Esophagus mucosa (tissue), 1 donor: ENCODE measurements at places on chromosomes 4 and X. TPM values are rescaled to one million over a fixed set of nuclear protein-coding genes. Genes with fewer than 3 reads are reported as not detected.

GRCh38 chrX:19579485-19579884, 64.2 kb upstream of the MAP3K15 start:
- no peak for ATAC-seq

RIBC1 gene
- 0.36 TPM for total RNA-seq

CCSER1 gene
- total RNA-seq = 1.2 TPM

- ATAC-seq = peak; percentile 2
These were observed 62.5 kb upstream of the IRF2 start for GRCh38 chr4:184536881-184537248.

DNA sequence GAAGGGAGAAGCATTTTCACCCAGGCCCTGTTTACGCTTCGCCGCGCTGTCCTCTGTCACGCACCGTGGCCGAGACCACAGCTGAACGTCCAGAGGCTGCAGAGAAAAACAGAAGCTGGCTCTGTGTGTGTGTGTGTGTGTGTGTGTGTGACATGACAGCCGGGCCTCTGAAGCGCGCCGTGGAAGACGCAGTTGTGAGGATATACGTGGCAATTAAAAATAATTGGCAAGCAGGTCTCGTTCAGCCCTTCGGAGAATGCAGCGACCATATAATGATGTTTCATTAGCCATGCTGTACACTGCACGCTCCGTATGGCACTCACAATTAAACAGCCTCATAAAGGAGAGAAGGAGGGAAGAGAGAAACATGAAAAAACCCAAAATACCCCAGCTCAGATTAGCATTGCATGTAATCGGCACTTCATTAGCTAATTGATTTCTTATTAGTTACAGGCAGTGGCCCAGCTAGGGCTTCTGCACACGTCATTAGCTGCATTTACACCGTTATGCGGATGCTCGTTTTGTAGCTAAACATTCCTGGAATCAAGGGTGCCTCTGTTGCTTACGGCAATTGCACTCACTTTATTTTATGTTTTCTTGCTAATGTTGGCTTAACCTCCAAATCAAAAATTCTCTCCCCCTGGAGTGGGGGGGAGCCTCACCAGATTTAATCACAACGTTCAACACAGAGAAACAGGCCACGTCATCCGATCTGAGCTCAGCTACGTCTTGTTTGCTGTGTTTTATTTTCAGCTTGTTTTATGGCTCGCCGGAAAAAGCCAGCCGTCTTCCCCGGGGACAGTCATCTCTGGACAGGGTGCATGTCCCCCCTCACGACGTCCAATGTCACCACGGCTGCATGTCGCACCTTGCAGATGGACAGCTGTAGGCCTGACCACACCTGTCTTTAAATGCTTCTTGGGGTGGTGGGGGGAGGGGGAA, 74.6 kb upstream of the SHOX start:
- no peak for ATAC-seq

CPE gene
- total RNA-seq = 15.4 TPM

DNA sequence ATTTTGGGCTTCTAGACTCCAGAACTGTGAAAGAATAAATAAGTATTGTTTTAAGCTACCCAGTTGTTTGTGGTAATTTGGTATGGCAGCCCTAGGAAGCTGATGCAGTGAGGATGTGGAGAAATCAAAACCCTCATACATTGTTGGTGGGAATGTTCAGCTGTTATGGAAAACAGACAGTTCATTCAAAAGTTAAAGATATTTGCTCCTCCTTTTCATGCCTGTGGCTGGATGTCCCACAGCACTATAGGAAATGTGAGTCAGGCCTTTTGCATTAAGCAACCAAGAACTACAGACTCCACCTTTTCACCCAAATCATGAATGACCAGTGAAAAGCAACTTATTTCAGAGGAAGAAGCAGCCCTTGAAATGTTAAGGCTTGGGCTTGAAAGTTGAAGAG, 6.7 kb downstream of the BBS12 start:
- ATAC-seq = no peak

DNA sequence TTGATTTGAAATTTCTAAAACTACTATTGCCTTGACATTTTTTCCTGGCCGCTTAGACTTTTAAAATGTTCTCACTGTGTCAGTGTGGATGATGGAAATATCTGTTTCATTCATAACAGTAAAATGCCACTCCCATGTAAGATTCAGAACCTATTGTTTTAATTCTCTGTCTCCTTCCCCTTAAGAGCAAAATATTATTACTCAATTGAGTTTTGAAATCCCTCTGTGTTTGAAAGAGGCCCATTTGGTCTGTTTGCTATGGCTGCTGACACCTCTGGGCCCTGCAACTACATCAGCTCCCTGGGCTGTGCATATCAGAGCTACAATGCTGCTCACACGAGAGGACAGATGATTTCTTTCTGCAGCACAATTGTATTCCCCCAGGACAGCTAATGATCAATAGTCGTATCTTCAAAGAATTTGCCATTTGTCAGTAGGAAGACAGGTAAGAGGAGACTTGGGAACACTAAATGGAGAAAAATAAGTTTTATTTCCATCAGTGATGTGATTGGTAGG, 388.0 kb upstream of the GALNT7 start:
- no peak for ATAC-seq

DNA sequence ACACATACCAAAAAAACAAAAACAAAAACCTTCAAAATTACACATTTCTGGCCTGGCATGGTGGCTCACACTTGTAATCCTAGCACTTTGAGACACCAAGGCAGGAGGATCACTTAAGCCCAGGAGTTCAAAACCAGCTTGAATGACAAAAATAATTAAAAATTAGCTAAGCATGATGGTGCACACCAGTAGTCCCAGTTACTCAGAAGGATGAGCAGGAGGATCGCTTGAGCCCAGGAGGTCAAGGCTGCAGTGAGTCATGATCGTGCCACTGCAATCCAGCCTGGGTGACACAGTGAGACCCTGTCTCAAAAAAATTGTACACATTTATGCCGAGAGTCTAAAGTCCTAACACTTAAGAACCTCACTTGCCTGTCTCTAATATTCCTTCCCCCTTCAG, 18.3 kb downstream of the SLC39A8 start:
- ATAC-seq = no peak

DNA sequence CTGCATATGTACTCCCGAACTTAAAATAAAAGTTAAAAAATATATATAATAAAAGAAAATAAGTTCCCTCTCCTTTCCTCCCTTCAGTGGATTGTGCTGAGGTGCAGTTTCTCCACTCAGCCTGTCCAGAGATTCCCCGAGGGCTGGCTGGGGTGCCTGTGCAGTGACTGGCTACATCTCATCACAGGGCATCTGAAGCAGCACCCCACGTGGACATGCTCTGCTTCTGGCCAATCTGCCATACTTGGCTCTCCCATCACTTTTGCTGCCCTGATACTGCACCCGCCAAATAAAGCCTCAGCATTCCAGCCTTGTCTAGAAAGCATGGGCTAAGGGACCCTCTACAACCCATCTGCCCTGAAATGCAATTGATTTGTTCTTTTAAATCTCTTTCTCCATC, 11.1 kb upstream of the MGST2 start:
- no peak for ATAC-seq

- no peak for ATAC-seq
These were observed 33.2 kb downstream of the FGFRL1 start for GRCh38 chr4:1044469-1045192.

IL3RA gene
- total RNA-seq = 1.2 TPM

- ATAC-seq = no peak
These were observed 51.3 kb downstream of the RBPJ start for GRCh38 chr4:26372076-26372475.

GRCh38 chrX:74800062-74800461, 125.2 kb downstream of the NEXMIF start:
- ATAC-seq = no peak

DNA sequence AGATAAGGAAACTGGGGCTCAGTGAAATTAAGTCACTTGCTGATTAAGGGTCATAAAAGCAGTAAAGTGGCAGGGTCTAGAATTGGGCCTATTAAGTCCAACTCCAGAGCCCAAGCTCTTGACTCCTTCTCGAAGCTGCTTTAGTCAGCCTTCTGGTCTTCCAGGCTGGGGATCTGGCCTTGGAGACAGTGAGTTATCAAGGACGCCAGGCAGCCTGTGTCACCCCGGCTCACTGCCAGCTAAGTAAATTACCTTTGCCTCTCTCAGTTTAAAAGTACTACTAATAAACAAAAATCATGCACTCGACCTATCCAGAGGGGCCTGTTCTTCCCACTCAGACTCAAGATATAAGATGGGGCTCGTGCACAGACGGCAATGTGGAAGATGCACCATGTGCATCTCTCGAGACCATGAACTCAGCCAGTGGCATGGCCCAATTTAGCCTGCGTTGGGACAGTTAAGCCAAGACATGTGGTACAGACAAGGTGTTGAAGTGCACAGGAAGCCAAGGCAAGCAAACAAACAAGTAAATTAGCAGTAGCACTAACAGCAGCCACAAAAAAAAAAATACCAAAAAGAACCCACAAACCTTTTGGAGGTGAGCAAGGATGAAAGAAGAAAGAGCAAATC, 62.0 kb upstream of the MAP3K15 start:
- no peak for ATAC-seq

DNA sequence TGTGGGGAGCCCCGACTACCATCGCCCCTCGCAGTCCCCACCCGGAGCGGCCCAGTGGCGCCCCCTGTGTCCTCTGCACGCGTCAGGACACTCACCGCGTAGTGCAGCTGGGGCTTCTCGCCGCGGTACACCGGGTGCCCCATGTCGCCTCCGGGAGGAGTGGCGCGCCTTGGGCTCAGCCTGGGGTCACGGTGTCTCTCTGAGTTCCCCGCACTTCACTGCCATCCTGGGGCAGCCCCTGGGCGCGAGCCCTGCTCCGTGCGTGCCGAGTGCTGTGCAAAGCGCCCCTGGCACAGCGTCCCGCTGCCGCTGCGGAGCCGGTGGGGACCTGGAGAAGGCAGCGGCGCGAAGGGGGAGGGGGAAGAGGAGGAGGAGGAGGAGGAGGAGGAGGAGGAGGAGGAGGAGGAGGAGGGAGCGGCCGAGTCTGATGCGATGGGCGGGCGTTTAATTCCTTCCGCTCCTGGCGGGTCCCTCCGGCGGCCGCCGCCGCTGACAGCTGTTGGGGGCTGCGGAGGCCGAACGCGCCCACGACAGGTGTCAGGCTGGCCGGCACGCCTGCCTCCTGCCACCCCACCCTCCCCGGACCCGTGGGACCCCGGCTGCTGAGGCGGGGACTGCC, 134.3 kb downstream of the AMELX start:
- peak; percentile 50 for ATAC-seq

ASB12 gene
- total RNA-seq = not detected

- no peak for ATAC-seq
These were observed 142.9 kb downstream of the TMEM164 start for GRCh38 chrX:110145854-110146253.

- no peak for ATAC-seq
These were observed 2.8 kb upstream of the GRIA2 start for GRCh38 chr4:157217708-157218107.

DCAF12L2 gene
- total RNA-seq = not detected

TEX11 gene
- not detected for total RNA-seq

DUSP21 gene
- total RNA-seq = not detected

ARHGAP6 gene
- 0.56 TPM for total RNA-seq

- peak; percentile 23 for ATAC-seq
These were observed 40.5 kb upstream of the BMP3 start for GRCh38 chr4:80989921-80990544.

DNA sequence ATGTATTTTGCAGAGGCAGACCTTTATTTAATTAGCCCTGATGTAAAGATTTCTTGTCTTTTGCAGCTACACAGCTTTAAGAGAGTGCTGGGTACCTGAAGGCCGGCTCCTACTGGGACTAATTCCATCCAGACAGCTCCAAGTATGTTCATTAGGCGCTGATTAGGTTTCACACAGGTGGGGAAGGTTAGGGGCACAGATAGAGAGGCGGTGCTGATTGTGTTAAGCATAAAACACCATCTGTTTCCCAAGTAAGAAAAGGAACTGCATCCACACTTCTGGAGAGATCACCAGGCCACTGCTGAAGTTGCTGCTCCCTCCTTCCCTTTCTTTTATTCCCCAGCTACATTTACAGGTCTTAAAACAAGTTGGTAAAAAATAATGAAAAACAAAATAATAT, 349.5 kb downstream of the ZIC3 start:
- ATAC-seq = no peak

DNA sequence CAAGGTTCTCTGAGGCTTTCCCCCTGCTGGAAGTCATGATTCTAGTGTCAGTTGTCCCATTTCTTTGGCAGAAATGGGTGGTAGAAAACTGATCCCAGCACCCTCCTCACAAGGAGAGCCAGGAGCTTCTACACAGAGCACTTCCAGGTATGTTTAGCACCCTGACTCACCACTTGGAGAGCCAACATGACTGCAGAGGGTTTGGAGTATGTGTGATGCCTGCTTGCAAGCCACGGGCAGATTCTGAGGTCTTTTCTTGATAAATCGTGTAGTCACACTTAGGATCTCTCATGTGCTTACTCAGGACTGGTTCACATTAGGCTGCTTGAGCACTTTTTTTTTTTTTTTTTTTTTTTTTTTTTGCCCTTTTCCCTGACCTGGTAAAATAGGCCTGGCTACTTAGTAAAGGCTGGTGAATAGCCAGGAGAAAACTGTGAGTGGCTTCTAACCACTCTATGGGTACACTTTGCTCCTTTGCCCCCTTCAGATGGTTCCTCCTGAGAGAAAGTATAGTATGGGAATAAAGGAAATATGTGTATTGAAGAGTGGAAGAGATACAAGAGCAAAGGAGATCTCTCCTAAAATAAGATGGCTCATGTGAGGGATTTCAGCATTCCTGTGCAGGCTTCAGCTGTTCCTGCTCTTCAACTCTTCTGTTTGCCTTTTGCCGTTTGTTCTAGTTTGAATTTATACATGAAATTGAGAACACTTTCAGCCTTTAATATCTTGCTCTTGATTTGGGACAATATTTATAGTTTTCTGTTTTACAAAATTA, 103.6 kb downstream of the EMCN start:
- no peak for ATAC-seq

- ATAC-seq = peak; percentile 72
These were observed 406.2 kb downstream of the MAPK10 start for GRCh38 chr4:85953651-85954018.

- peak; percentile 57 for ATAC-seq
These were observed 6.7 kb upstream of the MSX1 start for GRCh38 chr4:4852591-4853362.

AKAP4 gene
- total RNA-seq = not detected

- peak; percentile 31 for ATAC-seq
These were observed 67.0 kb upstream of the CXCL13 start for GRCh38 chr4:77538574-77539157.

GRCh38 chr4:9808077-9808476, 26.6 kb downstream of the DRD5 start:
- no peak for ATAC-seq

GRCh38 chr4:155944516-155944915, 9.2 kb downstream of the CTSO start:
- ATAC-seq = no peak

- peak; percentile 53 for ATAC-seq
These were observed 531 bp downstream of the DGKQ start for GRCh38 chr4:972651-973424.

LIAS gene
- total RNA-seq = 13.7 TPM

GRCh38 chr4:184641451-184641850, 7.8 kb downstream of the CASP3 start:
- no peak for ATAC-seq

DNAAF6 gene
- total RNA-seq = not detected

TRIML1 gene
- not detected for total RNA-seq
